ENCODE measurements at places on chromosomes 6 and 20.
A peak's percentile ranks its signal among the peaks of the same experiment; 100 is the strongest.

DNA sequence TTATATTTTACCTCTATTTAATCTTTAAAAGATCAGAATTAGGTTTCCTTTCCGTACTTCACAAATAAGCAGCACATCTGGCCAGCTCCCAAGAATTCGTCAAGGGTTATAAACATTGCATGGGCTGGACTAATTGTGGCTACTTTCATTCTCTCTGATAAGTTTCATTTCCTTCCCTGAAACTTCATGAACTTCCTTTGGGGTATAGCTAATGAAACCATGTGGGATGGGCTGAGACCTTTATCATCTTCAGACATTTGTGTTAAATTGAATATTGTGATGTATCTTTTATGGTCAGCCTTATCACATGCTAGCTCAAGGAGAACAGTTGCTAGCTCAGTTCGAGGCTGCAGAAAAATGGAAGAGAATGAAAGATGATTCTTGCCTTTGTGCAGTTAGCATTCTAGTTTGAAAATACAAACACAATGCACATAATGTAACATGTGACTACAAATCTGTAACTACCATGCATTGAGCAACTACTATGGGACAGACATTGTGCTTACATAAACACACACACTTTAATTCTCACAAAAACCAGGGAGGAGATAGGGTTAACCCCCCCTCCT lies 1.7 kb upstream of the GMPR start:
- no peak for DNase-seq

DNA sequence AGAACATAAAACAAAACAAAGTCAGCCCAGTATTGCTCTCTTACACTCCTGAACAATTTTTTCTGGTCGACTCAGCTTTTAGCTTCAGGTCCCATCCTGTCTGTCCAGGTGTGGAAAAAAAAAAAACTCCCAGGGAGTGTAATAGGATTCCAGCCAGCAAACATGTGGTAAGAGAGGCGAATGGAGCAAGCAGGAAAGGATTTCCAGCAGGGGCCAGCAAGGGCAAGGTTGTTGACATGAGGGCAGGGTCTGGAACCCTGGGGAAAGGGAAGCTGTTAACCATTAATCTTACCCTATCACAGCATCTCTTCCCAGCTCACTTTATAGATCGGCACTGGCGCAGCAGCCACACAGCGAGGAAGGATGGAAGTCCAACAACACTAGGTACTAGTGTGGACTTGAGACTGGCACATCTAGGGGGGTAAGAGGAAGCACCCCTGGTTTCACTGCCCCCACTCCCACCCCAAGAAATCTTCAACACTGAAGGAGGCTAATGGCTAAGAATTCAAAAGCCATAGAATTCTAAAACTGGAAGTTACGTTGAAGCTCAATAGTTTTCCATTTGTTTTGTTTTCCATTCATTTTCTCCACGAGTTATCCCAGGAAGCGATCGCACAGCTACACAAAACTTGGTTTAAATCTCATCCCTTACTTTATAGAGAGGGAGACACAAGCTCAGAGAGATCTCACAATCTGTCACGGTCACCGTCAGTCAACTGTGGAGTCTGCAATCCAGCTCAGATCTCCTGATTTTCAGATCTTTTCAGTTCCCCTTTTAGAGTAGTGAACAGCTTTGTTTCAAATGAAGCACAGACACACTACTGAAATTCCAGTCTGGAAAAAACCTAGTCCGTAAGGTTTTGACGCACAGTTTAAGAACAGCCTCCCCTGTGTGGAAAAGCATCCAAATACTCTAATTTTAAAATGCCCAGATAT lies 53.3 kb downstream of the SLC22A23 start:
- DNase-seq: no peak

DNA sequence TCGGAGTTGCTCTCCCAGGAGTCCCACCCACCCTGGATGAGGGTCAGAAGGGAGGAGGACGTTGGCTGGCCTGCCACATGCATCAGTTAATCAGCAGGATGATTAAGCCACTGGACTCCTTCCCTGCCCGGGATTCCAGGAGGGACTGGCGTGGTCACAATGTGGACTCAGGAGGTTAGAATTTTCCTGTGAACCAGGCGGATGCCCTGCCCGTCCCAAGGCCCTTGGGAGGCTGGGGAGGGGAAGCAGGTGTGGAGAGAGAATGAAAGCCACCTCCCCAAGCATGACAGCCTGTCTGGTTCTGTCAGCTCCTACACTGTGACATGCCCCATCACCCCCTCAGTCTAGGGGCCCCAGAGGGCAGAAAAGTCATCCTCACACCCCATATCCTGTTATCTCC lies 11.6 kb upstream of the ITPR3 start:
- DNase-seq: no peak

DNA sequence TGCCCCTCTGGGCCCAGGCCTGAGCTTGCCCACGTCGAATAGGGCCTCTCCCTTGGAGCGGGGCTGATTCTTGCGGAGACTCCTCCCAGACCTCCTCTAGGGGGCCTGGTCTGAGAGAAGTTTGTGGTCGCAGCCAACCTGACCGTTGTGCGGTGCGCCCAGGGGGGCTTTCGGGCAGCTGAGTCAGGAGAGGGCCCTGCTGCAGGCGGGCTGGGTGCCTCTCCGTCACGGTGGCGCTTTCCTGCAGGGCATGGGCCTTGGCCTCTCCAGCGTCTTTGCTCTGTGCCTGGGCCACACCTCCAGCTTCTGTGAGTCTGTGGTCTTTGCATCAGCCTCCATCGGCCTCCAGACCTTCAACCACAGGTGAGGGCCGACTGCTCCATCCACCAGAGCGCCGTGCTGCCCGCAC lies 12.9 kb downstream of the SLC17A9 start:
- DNase-seq: no peak

GRCh38 chr20:54479138-54479906 lies 3.9 kb downstream of the DOK5 start:
- no peak for DNase-seq

- no peak for DNase-seq
These were observed 24.6 kb upstream of the ID4 start for GRCh38 chr6:19812512-19813119.

GRCh38 chr6:25318589-25318988 lies 39.4 kb downstream of the CARMIL1 start:
- no peak for DNase-seq

- peak; percentile 24 for DNase-seq
These were observed 133.7 kb upstream of the TBX18 start for GRCh38 chr6:84897988-84898594.

- no peak for DNase-seq
These were observed 344.6 kb downstream of the MMUT start for GRCh38 chr6:49118478-49118877.

- no peak for DNase-seq
These were observed 38.7 kb downstream of the LAMA4 start for GRCh38 chr6:112215488-112216284.

DNA sequence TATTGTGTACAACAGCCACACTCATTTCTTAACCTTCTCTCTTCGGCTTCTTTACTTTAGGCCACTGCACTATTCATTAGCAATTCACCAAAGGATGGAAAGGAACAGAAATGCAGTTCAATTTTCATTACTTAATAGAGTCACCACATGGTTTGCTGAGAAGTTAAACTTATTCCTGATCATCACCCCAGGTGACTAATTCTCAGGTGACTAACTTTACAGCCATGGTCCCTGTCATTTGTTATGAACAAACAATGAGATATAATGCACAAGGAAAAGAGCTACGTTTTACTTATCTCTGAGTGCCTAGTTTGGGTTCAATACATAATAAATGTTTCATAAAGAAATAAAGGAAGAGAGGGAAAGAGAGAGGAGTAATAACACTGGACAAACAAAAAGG lies 45.8 kb upstream of the DST start:
- DNase-seq: no peak

DNA sequence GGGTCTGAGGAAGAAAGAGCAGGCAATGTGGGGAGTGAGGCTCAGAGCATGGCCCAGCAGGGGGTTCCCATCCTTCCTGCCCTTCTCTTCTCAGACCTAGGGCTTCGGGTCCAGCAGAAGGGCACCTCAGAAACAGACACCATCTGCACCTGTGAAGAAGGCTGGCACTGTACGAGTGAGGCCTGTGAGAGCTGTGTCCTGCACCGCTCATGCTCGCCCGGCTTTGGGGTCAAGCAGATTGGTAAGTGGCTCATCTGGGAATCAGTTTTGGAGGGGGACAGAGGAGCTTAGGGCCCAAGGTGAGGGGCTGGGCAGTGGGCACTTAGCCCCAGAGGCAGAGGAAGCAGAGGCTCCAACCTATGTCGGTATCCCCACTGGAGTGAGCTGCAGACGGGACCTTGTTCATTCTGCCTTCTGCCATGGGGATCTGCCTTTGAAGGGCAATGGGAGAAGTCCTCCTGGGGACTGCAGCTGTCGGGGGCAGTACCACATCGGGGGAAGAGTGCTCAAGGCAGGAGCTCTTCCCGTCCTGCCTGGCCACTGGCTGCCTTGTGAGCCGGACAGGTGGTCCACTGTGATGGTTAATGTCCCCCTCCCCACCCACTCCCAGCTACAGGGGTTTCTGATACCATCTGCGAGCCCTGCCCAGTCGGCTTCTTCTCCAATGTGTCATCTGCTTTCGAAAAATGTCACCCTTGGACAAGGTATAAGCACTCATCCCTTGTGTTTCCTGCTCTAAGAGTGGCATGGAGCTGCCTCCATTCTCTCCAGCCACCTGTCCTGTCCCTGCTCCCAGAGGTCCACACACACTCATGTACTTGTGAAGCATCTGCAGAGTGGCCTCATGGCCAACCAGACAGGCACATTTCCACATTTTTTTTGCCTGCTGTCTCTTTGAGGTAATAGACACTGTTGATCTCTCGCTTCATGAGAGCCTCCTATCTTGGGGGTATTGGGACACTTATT lies 4.7 kb downstream of the CD40 start:
- DNase-seq: no peak

DNA sequence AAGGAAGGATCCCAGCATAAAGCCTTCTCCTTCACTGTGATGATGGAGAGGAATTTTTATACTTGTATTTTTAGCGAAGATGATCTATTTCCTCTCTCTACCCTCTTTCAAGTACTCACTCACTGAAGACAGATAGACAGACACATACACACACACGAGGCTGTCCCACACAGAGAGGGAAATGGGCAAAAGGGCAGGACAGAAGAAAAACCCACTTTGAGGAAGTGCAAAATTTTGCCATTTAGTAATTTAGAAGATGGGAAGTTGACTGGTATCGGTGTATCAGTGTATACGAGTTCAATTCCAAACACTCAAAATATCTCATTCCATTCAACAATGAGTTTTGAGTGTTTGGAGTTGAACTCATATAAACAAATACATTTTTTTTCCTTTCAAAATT lies 30.9 kb downstream of the HEBP2 start:
- no peak for DNase-seq

GRCh38 chr20:32908334-32909292 lies 49.9 kb downstream of the EFCAB8 start:
- DNase-seq: no peak

GRCh38 chr6:129701721-129702455 lies 8.1 kb downstream of the ARHGAP18 start:
- no peak for DNase-seq

GRCh38 chr6:112802144-112802543 lies 455.0 kb downstream of the RFPL4B start:
- peak; percentile 88 for DNase-seq

DNA sequence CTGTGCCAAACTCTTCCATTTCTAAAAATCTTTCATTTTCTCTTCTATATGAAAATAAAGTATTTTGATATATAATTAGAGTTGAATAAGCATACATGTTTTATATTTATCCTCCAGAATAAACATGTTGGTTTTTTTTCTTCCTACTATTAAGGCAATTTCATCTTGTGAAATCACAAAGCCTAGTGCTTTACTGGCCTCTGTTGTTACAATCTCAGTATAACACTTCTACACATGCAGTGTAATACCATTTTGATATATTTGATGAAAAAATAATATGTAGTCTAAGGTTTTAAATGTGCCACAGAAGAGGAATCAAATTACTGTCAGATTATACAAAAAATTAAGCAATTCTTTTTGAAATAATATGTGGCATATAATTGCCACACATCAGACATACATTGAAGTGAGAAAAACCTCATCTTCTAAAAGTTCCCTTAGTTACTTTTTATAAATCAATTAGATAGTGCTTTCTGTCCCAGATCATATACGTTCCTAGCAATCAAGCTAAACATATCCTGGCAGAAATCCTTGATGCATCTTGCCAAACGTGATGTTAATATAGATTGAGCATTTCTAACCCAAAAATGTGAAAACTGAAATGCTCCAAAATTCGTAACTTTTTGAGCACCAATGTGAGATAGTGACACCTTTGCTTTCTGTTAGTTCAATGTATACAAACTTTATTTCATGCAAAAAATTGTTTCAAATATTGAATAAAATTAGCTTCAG lies 225.1 kb upstream of the MANEA start:
- no peak for DNase-seq

GRCh38 chr6:15739867-15740266 lies 77.0 kb upstream of the DTNBP1 start:
- DNase-seq: no peak

DNA sequence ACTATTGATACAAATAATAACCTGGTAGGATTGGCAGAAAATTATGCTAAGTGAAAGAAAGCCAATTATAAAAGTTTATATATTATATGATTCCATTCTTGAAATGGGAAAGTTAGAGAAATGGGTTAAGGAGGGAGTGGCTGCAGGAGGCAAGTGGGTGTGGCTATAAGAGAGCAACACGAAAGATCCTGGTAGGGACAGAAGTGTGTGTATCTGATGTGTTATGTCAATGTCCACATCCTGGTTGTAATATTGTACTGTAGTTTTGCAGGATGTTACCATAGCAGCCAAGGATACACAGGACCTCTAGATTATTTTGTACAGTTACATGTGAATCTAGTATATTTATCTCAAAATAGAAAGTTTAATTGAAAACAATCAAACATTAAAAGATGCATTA lies 46.8 kb downstream of the SNX5 start:
- DNase-seq: no peak

DNA sequence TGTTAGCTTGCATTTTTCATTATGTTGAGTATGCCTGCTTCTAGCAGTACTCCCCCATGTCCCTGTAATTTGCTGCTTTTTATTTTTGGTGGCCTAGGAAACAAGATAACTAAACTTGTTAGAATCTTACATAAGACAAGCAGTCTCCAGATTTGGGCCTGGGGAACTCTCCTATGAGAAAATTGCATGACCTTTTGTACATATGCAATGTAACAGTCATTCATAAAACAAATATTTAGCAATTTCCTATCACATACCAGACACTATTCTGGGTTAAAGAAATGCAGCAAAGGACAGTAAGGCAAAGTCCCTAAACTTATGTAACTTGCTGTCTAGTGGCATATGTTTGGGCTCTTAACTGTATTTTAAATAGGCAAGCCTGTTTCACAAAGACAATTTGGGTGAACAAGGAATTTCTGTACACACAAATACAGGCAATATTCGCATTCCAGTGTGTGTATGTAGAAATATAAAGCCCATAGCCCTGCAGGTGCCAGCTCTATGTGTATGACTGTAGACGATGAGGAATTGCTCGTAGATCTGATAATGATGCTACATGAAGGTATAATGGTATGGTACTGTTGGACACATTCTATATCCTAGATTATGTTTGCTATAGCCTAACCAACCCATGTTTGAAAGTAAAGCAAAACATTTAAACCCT lies 305.2 kb upstream of the CITED2 start:
- no peak for DNase-seq

DNA sequence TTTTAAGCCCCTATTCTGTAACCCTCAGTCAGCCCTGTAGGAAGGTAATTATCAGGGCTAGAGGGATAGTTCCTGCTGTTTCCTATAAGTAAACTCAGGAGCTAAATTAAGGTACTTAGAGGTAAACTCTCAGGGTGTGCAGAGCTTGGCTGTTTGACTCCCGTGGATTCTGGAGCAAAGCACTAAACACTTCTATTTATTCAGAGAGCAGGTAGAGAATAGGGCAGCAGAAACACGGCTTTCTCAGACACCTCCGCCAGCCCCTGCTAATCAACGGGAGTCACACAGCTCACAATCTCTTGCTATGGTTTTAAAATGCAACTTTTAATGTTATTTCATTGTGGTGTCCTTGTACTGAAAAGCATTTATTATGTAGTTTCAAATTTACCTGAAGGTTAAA lies 21.8 kb downstream of the PRKN start:
- no peak for DNase-seq

Data from HFF-Myc (cell line).